RPMI7951 (cell line): ENCODE measurements at places on chromosomes 4 and X. TPM values are rescaled to one million over a fixed set of nuclear protein-coding genes. Genes with fewer than 3 reads are reported as not detected.

DNA sequence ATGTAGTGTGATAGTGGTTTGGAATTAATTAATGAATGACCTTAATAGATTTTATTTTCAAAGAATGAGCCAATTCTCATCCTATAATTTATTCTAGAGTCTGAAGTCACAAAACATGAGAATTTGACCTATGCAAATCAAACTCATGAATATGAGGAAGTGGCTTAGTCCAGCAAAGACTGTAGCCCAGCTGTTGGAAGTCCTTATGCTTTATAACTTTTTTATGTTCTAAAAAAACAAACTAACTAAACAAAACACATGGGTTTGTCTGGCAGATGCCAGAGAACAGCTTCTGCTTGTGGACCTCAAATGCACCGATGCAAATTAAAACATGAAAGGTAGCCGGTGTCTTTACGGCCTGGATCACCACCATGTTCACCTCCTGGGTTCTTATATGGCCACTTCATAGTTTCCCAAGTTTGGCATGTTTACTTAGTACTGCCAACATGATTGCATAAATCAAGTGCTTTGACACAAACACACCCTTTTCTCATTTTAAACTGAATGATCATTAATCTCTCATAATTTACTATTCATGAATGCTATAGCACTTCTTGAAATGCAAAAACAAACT is 277.4 kb downstream of the PAPSS1 start:
- DNase-seq: no peak

DNA sequence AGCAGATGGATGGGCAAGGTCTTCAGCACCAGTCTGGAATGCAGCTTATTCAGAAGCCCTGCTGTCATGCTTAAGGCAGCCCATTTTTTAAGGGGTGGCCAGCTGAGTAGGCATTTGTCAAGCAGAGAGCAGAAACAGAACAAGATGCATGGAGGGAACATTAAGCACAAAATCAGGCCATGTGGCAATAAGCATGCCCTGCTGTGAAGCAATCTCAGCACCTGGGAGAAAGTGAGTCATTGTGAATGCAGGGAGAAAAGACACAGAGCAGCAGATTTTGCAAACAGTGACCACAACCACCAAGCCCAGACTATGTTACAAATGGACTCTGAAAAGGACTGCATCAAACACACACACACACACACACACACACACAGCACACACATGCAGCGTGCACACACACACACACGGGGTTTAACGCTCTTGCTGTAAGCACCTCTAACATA is 94.1 kb upstream of the GALNT7 start:
- peak; percentile 80 for DNase-seq

- no peak for DNase-seq
These were observed 36.3 kb upstream of the UGT8 start for GRCh38 chr4:114562176-114562904.

GRCh38 chr4:1579001-1579900 is 104.9 kb downstream of the FAM53A start:
- peak; percentile 27 for DNase-seq

GRCh38 chrX:17968367-17968766 is 107.3 kb upstream of the RAI2 start:
- no peak for DNase-seq

DNA sequence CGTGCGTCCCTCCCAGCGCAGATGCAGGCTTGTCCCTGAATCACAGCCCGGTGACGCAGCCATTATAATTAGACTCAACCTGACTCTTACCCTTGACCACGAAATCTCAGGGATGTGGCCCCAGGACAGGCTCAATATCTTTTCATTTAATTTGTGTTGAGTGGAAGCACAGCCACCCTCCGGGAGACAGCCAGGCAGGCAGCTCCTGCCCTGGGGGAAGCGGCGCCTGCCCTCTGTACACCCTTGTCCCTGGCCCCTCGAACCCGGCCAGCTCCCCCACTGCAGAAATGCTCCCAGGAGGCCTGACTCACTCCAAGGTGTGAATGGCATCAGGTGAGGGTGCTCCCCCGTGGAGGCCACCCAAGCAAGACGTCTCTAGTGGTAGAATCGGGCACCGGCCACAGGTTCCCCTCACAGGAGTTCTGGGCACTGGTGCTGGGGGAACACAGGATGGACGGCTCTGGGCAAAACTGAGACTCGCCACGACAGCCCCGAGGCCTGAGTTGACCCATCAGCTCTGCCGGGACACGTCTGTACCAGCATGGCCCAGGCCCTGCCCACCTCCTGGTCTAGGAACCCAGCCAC is 2.7 kb downstream of the CPLX1 start:
- DNase-seq: no peak

Gene GPC3
- total RNA-seq: 0.49 and 0.84 TPM in 2 replicates

GRCh38 chrX:72305286-72306084 is at the start of gene CITED1:
Gene CITED1, minus strand, starts transcription at chrX:72305914. Its CDS starts 3,045 bp downstream, at chrX:72302869.
- DNase-seq: no peak

DNA sequence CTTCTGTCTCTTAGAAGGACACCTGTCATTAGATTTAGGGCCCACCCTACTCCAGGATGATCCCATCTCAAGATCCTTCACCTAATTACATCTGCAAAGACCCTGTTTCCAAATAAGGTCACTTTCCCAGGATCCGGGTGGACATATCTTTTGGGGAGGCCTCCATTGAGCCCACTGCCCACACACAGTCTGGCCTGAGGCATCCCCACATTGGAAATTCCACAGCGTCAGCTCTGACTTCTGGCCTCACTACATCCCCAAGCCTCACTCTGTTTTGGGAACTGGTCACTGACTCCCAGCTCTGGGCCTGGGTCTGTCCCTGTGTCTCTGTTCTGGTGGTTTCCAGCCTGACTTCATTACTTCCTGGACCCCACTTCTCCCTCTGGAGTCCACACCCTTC is 285.5 kb downstream of the CRLF2 start:
- no peak for DNase-seq

Gene GAGE12J
- not detected in 2 replicates for total RNA-seq

Gene CYLC1
- total RNA-seq: not detected in 2 replicates

DNA sequence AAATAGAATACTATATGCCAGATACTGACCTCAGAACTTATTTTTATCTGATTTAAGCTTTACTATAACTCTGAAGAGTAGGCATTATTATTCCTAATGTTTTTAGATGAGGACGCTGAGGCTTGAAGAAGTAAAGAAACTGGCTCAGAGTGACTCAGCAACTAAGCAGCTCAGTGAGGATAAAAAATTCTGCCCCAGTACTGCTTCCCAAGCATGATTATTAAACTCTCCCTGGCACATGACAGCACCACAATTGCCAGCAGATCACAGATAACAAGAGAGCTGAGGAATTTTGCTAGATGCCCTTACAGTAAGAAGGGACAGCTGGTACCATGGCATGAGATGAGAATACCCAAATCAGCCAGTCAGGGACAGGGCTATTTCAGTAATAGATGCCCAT is 219.4 kb downstream of the NKX6-1 start:
- peak; percentile 61 for DNase-seq

DNA sequence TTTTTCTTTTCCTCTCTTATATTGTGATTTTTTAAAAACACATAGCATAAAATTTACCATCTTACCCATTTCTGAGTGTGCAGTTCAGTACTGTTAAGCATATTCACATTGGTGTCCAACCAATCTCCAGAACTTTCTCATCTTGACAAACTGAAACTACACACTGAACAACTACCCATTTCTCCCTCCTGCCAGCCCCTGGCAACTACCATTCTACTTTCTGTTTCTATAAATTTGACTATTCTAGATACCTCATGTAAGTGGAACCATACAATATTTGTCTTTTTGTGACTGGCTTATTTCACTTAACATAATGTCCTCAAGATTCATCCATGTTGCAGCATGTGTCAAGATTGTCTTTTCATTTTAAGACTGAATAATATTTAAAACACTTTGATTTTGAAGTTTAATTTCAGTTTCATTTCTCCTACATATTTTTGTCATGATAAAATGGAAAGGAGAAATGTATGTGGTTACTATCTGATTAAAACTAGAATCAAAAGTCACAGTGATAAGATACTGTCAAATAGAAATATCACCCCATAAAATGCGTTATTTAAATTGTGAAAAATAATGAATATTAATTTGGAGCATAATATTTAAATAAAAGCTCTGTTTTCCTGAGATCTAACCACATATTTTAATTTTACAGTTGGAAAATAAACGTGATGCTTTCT is 122.8 kb downstream of the DIPK2B start:
- DNase-seq: peak; percentile 9

Gene EFHC2
- total RNA-seq: 0.60 TPM in 1 of 2 replicates, not detected in the other

GRCh38 chrX:18789916-18790315 is 82.5 kb downstream of the PPEF1 start:
- no peak for DNase-seq

Gene MAP7D2
- 0.60 and 0.88 TPM in 2 replicates for total RNA-seq

- no peak for DNase-seq
These were observed at the start of gene FGA for GRCh38 chr4:154590329-154591006. Gene FGA, minus strand, starts transcription at chr4:154590742. Its CDS starts 55 bp downstream, at chr4:154590687.

DNA sequence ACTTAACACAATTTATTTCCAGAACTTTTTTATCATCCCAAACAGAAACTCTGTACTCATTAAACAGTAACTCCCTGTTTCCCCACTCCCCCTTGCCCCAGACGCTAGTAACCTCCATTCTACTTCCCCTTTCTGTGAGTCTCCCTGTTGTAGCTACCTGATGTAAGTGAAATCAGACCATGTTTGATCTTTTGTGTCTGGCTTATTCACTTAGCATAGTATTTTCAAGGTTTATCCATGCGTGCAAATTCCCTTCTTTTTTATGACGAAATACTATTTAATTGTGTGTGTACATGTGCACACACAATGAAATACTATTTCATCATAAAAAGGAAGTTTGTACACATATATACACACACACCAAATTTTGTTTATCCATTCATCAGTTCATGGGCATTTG is 5.2 kb downstream of the PKD2 start:
- no peak for DNase-seq

DNA sequence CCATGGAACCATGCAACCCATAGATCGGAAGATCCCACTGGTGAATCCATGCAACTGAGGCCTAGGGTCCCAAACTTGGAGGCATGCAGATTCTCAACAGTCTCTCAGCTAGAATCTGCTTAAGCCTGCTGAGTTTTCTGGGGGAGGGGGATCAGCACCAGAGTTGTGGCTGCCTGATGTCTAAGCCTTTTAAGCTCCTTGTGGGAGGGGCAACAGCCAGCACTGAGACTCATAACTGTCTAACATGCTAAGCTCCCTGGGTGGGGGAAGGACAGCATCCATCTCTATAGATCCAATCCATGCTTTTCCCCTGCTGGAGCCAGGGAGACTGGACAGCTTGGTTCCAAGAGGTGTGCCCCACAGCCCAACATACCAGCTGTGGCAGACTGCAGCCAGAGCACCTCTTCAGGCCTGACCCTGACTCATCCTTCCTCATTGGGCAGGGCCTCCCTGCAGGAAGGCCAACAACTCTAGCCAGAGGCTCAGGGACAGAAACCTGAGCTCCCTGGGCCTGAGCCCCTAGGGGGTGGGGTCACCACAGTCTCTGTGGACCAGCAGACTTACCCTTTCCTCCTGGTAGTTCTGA is 300.1 kb upstream of the SLC7A11 start:
- no peak for DNase-seq

DNA sequence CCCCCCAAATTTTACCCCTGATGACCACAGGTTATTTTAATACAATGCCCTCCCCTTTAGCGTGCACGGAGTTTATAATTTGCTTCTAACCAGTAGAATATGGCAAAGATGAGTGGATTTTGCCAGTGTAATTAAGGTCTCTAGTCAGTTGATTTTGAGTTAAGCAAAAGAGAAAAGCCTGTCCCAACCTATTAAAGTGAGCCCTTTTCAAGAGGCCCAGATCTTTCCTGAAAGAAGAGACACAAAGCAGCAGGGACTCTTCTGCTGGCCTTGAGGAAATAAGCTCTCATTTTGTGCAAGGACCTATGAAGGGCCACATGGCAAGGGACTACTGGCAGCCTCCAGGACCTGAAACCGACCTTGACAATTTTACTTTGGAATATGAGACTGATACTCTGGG is 61.9 kb upstream of the GABRG1 start:
- no peak for DNase-seq

Gene PAGE1
- 1.1 and 2.7 TPM in 2 replicates for total RNA-seq

DNA sequence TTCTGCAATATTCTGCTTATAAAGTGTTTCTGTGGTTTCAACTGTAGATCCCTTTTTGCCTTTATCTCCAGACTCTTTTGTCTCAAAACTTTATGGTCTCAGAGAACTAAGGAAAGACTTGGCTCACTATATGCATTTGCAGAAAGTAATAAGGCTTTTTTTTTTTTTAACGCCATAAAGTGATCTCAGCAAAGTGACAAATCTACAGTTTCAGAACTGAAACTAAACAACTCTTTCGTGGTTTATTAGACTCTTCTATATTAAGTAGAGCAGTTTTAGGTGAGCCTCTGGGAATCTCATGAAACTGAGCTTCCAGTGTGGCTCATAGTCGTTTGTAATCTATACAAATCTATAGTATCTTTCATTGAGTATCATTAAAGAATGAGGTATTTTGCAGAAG is 15.3 kb downstream of the ATP7A start:
- DNase-seq: no peak

- no peak for DNase-seq
These were observed 8.5 kb upstream of the SPANXN4 start for GRCh38 chrX:143017272-143017671.

- no peak for DNase-seq
These were observed 40.3 kb downstream of the ARFIP1 start for GRCh38 chr4:152820073-152820472.

Gene RASSF6
- under 0.01 and 0.12 TPM in 2 replicates for total RNA-seq

GRCh38 chr4:73725985-73726384 is 14.4 kb upstream of the CXCL8 start:
- DNase-seq: peak; percentile 94

Gene NMU
- 5.5 and 7.3 TPM in 2 replicates for total RNA-seq

Gene RAI2
- not detected in 2 replicates for total RNA-seq
